ENCODE measurements at places on chromosomes 7 and 10.

DNA sequence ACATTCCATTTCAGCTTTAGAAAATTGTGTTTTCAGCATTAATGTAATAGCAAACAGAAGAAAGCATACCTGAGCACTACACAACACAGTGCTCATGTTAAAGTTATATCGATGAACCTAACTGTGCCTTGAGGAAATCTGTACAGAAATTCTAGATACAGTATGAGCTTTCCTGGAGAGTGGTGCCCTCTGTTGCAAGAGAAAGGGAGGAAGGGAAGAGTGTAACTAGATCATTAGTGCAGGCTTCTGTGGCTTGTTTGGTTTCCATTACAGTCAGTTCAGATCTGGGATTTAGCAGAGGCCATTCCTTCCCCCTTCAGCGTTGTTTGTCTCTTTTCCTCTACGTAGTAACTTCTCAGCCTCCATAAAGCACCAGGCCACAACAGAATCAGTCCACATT lies 139.7 kb downstream of the HTR7 start:
- H3K4me1 ChIP-seq, result no peaks in the 10 kb centered on the region
- H3K27ac ChIP-seq, result no peak overlapping the region

GRCh38 chr7:84372155-84372621 lies 177.6 kb upstream of the SEMA3A start:
- no peak overlapping the region for H3K4me3 ChIP-seq
- no peak overlapping the region for H3K27ac ChIP-seq
- H3K27me3 ChIP-seq, result no peaks in the 10 kb centered on the region
- no peaks in the 10 kb centered on the region for H3K36me3 ChIP-seq

DNA sequence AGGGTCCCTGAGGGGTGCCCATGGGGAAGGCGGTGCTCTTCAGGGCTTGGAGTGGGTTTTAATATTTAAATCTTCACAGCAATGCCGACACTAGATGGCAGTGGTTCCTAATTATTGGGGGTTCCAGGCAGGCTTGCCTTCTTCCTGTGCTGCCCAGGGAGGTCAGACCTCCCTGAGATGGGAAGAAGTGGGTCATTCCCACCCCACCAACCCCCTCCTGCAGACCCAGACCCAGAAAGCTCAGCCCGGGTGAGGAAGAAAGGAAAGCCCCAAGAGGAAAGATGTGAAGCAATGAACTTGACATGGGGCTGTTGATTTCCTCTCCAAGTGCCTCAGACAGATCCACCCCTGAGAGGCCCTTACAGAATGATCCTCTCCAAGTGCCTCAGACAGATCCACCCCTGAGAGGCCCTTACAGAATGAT lies 85.1 kb upstream of the LANCL2 start:
- no peak overlapping the region for H3K4me3 ChIP-seq
- no peak overlapping the region for H3K27ac ChIP-seq
- H3K4me1 ChIP-seq, result no peaks in the 10 kb centered on the region
- H3K27me3 ChIP-seq, result no peaks in the 10 kb centered on the region

GRCh38 chr7:82534684-82535083 lies 91.1 kb upstream of the CACNA2D1 start:
- H3K4me1 ChIP-seq, result no peaks in the 10 kb centered on the region
- H3K4me3 ChIP-seq, result no peak overlapping the region
- H3K36me3 ChIP-seq, result no peaks in the 10 kb centered on the region
- no peak overlapping the region for H3K27ac ChIP-seq

All from ascending aorta (tissue), 2 donors.